ENCODE measurements at places on chromosomes 16 and 17.

- no peak for DNase-seq
These were observed 31.3 kb upstream of the DDX52 start for GRCh38 chr17:37674511-37674910.

DNA sequence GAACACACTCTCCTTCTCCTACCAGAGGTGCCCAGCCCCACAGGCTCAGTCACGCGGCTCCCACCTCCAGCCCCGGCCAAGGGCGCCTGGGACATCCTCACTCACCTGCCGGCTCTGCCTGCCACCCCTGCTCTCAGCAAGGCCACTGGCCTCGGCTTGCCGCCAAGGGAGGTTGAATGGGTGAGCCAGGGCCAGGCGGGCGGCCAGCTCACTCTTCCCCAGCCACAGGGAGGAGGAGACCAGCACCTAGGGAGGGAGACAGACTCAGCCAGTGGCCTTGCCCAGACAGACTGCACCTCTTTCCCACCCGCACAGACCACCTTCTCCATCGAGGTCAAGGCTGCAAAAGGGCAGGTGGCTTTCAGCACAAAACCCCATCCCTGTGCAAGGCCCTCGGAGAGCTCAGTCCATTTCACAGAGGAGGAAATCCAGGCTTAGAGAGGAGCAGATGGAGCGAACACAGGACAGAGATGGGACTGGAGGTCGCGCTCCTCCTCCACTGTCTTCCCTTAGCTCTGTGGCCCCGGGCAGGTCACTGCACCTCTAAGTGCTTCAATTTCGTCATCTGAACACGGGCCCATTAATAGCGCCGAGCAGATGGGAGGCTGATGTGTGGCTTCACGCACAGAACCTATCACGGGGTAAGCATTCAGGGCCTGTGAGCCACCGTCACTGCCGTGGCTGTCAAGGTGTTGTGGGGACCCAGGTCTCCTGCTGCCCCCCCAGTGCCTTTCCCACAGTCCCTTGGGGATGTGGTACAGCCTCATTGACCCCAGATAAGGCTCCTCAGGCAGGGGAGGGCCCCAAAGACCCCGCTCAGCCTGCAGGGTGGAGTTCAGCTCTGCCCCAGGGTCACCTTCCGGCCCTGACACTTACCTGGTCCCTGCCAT is 56.1 kb downstream of the RMI2 start:
- DNase-seq = no peak

- DNase-seq = no peak
These were observed 45.3 kb downstream of the NLK start for GRCh38 chr17:28087743-28088142.

- DNase-seq = no peak
These were observed 6.4 kb upstream of the TOX3 start for GRCh38 chr16:52553322-52553721.

DNA sequence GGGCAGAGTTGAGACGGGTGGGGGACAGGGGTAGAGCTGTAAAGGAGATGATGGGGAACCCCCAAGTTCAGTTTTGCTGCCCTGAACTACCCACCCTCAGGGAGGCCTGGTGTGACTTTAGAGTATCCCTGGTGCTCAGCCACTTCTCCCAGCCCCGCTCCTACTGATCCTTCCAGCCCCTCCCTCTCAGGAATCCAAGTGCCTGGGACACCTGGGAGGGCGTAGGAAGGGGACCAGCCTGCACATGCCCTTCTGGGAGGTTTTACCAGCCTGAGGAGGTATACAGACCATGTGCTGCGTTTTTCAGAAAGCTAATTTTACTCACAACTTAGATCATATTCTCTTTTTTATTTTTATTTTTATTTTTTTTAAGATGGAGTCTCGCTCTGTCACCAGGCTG is 4.1 kb downstream of the ST6GALNAC2 start:
- DNase-seq = no peak

Measured in central memory CD8-positive, alpha-beta T cell (primary cell).